ENCODE measurements at places on chromosomes 16 and 17.

GRCh38 chr17:39579318-39580081, 28.2 kb downstream of the NEUROD2 start:
- DNase-seq = no peak

- peak; percentile 92 for DNase-seq
Observed at GRCh38 chr17:39623356-39623950, 3.3 kb upstream of the PPP1R1B start.

DNA sequence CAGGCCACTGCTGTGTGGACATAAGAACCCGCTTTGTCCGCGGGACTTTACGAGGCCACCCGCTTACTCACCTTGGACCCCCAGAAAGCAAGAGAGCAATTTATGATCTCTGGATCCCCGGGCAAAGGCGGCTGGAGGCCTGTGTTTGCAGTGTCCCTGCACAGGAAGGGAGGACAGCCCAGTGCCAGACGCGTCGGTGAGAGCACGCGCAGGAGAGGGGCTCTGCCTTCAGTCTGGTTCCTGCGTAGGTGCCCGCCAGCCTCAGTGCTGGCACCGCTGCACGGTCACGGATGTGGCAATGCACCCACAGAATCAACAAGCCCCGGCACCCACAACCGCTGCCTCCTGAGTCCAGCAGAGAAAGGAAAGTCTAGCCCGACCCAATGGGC, 248.4 kb downstream of the C16orf95 start:
- no peak for DNase-seq

DNA sequence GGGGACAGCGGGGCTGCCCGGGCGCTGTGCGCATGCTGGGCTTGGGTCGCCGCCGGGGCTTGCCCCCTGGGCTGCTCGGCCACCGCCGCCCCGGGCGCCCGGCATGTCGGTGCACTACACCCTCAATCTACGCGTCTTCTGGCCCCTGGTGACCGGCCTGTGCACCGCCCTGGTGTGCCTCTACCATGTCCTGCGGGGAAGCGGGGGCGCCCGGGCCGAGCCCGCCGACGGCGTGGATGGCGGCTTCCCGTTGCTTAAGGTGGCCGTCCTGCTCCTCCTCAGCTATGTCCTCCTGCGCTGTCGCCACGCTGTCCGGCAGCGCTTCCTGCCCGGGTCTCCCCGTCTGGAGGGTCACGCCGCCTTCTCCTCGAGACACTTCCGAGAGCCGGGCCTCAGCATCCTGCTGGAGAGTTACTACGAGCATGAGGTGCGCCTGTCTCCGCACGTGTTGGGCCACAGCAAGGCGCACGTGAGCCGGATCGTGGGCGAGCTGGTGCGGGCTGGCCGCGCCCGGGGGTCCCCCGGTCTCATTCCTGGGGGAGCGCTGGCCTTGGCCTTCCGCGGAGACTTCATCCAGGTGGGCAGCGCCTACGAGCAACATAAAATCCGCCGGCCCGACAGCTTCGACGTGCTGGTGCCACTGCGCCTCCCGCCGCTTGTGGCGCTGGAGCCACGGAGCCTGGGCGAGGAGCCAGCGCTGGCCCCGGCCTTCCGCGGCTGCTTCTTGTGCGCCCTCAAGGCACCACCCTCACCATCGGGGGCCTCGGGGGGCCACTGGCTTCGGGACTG, 789 bp downstream of the ITPRIPL2 start:
- peak; percentile 78 for DNase-seq

GRCh38 chr17:60641810-60642220, 35.8 kb upstream of the BCAS3 start:
- no peak for DNase-seq

DNA sequence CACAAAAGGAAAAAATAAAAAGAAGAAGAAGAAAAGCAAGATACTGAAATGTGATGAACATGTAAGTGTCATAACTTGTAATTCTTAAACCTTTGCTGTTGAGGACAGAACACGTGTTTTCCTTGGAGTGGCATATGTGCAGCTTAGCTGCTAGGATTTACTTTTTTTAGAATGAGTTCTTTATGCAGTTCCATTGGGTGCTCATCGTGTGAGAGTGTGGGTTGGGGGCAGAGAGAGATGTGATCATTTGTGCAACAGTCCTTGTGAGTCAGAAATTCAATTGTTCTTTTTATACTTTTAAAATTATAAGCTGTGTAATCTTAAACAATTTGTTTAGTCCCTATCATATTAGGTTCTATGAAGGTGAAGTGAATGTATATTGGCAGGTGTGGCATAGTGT, 5.5 kb upstream of the DHRS11 start:
- no peak for DNase-seq

DNA sequence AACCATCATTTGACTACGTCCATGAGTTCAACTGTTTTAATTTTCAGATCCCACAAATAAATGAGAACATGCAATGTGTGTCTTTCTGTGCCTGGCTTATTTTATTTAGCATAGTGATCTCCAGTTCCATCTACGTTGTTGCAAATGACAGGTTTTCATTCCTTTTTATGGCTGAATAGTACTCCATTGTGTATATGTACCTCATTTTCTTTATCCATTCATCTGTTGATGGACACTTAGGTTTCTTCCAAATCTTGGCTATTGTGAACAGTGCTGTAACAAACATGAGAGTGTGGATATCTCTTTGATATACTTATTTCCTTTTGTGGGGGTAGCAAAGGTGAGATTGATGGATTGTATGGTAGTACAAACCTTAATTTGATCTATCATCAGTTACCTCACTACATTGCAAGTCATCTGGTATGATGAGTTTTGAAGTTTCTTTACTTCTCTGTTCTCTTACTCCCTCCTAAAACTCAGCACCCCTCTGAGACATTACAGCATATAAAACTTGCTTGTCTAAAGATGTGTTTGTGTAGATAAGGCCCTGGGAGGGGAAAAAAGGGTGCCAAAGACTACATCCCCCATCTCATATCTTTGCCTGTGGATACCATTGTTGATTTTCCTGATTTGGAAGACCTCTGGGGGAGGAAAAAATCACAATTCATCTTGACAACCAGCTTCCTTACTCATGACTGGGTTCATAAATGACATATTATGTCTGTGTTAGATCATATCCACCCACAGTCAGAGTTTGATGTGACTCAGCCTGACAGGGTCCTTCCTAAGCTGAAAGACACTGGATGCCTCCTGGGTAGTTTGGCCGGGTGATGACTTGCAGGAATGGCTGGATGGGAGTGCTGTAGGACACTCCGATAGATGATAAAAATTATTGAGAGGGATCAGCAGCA, 47.6 kb downstream of the ABCA9 start:
- DNase-seq = no peak

DNA sequence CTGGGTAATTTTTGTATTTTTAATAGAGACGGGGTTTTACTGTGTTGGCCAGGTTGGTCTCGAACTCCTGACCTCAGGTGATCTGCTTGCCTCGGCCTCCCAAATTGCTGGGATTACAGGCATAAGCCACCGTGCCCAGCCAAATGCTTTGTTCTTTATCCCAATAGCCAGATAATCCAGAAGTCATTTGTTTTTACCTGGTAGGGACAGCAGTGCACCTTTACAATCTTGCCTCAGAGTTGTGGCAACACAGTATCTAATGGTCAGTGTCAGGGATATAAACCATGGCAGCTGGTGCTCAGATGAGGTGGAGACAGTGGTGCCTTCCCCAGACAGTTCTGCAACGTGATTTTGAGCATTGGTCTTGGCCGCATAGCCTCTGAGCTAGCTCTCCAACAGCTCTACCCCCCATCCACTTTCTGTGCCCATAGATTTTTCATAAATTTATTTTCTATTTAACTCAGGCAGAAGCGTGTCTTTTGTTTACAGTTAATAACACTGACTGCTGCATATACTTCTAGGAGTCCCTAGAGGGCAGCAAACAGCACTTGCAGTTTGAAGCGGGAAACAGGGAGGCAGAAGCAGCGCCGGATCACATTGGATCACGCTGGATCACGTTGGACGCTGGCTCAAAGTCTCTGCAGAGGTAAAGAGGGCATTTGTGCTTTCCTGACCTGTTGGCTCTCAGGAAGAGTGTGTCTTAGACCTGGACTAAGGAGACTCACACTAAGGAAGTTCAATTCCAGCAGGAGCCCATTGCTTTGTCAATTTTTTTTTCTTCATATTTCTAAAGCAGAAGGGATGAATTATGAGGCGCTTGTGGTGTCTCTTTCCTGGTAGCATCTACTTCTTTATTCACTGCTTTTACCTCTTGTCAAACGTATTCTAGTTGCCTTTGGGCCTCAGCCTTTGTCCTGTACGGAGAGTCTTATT, 5.1 kb upstream of the GGT6 start:
- peak; percentile 73 for DNase-seq

GRCh38 chr17:75468291-75468754, 11.9 kb downstream of the TMEM94 start:
- no peak for DNase-seq

- DNase-seq = no peak
Observed at GRCh38 chr17:45308016-45308365, 8.8 kb downstream of the MAP3K14 start.

GRCh38 chr16:84484579-84485254, 19.7 kb downstream of the MEAK7 start:
- DNase-seq = no peak

- no peak for DNase-seq
Observed at GRCh38 chr17:6072611-6073010, 2.4 kb downstream of the WSCD1 start.

- DNase-seq = no peak
Observed at GRCh38 chr17:61583242-61583641, 7.8 kb downstream of the NACA2 start.

DNA sequence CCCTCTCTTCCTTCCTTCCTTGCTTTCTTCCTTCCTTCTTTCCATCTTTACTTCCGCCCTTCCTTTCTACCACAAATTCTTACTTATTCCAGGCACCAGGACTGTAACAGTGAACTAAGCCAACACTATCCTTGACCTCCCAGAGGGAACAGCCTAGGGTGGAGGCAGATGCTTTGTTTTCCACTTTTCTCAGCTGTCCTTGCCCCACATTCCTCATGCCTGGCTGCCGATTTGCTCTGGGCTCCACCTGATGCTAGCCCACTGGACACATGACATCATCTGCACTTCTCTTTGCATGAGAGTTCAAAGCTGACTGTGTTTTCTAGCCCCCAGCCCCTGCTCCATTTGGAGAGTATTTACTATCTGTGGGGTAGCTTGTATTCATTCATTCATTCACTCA, 283.0 kb downstream of the MAF start:
- no peak for DNase-seq

DNA sequence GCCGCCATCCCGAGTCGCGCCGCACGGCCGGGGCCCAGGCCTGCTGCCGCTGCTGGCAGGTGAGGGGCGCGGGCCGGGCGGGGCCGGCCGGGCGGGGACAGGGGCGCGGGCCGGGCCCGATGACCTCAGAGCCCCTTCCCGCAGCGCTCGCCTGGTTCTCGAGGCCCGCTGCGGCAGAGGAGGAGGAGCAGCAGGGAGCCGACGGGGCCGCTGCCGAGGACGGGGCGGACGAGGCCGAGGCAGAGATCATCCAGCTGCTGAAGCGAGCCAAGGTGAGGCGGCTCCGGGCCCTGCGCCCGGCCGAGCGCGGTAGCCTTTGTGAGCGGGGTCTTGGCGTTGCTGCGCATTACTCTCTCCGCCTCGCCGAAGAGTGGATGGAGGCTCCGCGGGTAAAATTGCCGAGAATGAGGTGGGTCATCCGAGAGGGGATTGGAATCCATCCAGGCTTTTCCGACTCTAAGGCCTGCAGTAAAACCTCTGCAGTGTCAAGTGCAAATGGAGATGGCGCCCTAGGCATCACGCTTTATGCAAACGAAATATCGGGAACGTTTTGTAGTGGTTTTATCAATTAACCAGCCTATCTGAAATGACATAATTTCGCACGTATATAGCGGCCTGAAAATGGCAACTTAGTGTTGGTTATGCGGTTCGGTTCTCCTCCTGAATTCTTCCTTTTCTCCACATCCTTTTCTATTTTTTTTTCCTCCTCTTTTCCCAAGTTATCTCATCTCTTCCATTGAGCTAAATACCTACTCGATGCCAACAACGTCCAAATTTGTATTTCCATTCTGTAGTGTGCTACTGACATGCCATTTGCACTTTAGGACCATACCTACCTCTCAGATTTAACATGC, 577 bp downstream of the TTC19 start:
- no peak for DNase-seq

DNA sequence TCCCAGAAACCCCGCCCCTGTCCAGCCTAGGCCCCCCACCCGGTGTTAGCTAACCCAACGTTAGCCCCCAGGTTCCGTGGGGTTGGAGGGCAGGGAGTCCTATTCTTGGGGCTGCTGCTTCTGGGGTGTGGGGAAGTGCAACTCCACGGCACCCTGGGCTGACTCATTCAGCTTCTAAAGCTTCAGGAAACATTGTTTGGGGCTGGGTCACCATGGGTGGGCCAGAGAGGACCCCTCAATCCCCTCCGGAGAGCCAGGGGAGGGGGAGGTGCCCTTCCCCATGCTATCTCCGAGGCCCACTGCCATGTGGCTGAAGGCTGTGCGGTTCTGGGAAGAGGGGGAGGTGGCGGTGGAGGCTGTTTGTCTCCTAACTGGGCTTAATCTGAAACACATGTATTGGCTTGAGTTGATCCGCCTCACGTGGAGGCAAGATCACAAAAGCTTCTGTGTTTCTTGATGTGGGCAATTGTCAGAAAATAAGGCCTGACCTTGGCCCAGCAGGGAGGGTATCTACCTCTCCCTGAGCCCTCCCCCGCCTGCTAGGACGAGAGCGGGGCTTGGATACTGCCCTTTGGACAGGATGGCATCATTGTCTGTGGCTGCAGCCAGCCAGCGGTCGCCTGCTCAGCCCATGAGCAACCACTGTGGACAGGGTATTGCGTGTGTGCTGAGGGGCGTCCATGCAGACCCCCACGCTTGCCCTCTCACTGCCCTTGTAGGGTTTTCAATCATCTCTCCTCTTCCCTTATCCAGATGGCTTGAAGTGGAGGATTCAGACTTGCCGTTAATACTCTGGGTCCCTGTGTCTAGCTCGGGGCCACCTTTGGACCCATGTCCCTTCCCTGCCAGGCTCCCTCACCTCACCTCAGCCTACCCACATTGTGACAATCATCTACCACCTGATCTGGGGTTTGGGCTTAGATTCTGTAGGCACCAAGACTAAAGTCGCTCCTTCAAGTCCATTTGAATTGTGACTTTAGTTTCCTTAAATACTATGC, 1.3 kb downstream of the SERPINF1 start:
- DNase-seq = no peak

- DNase-seq = peak; percentile 88
Observed at GRCh38 chr17:17109907-17110306, 67.7 kb downstream of the MPRIP start.

- peak; percentile 86 for DNase-seq
Observed at GRCh38 chr16:3950343-3951193, 70.1 kb upstream of the CREBBP start.

- peak; percentile 7 for DNase-seq
Observed at GRCh38 chr17:34645594-34645993, 66.2 kb downstream of the TMEM132E start.

Data from lower lobe of right lung (tissue), 2 donors.